HT1080 (cell line): ENCODE measurements at places on chromosomes 2 and 18.
A peak's percentile ranks its signal among the peaks of the same experiment; 100 is the strongest.

DNA sequence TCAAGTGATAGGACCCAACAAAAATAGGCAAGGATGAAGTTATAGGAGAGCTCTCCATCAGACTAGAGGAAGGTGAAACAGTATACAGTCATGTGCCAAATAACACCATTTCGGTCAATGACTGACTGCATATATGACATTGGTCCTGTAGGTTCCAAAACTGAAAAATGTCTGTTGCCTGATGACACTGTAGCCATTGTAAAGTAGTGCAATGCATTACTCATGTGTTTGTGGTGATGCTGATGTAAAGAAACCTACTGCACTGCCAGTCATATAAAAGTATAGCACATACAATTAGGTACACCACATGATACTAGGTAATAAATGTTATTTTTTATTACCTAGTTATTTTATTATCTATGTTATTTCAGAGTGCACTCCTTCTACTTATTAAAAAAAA, 147.9 kb downstream of the GREB1L start:
- DNase-seq: peak; percentile 5

- no peak for DNase-seq
These were observed 473.5 kb downstream of the RIT2 start for GRCh38 chr18:42641996-42642395.

- peak; percentile 52 for DNase-seq
These were observed 139.4 kb downstream of the AKAIN1 start for GRCh38 chr18:5057386-5058348.

GRCh38 chr2:96934831-96935540, 51.4 kb downstream of the FAM178B start:
- DNase-seq: no peak

DNA sequence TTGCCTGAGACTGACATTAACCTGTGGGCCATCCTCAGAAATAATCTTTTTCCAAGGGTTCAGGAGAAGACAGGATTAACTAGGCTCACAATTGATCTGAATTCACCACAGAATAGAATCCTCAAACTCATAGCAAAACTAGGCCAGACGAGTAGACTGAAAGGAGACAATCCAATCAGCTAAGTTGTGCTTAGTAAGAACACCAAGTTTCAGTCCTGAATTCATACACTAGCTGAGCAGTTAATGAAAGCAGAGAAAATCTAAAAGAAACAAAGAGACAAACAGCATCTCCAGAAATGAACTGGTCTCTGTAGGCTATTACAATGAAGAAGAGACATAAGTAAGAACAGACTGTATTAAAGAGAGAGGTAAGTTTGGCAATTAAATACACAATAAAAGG, 89.5 kb downstream of the GORASP2 start:
- no peak for DNase-seq

DNA sequence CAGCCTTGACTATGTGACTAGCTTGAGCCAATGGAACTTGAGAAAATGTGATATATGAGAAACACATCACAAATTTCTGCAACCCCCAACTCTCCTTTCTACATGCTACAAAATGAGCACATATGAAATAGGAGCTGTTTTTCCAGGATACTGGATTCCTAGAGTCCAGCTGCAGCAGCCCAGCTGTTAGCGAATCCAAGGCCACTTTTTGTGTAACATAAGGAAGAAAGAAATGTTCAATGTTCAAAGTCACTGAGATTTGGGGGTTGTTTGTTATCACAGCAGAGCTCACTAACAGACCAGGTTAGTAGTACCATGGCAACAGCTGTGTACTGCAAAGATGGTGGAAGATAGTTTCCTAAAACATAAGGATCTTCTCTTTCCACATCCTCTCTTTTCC, 12.6 kb upstream of the COL6A3 start:
- DNase-seq: no peak

DNA sequence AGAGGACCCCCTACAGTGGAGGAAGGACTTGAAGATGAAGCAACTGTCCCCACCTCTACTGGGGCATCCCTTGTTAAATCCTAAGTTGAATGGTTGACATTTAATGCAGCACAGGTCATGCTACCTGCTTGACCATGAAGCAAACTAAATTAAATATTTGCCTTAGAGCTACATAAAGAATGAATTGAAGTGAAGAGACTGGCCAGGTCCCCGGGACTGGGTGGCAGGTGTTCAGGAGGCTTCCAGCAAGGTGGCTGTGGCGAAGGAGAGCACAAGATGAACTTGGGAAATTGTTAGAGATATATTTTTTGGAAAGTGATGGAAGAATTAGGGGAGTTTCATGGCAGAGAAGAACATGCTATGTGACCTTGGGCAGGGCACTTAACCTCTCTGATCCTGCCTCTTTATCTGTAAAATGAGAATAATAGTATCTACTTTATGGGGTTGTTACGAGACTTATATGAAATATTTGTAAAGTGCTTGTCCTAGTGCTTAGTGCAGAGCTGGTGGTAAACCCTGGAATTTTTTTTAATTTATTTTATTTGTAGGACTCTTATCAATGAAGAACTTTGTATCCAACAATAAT, 37.3 kb downstream of the EFR3B start:
- no peak for DNase-seq

DNA sequence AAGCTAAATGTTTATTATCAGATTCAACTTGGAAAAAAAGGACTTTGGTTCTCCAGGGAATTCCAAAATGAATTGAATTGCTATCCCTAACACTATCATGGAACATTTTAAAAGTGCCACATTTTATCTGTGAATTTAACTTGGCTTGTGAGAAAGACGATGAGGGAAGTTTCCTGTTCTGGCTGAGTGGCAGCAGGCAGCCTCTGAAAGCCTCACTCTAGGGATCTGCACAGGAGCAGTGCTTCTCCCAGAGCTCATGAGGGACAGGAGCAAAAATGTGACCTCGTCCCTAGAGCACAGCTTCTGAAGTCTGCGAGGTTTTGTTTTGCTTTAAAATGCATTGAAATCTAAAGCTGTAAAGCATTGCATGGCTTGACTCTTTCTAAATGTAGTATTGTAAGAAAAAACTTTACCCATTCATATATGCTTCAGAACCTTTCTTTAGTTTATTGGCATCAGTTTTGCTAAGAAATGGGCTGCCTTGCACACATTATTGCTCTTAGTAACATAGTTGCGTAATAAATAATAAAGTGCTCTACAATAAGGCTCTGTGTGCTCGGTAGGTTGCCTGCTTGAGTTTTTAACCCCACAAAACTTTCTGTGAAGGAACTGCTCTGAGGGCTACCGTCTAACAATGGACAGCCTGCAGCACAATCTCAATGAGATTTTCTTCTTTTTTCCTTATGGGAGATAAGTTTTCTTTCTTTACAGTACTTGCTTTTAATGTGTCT, 136.2 kb upstream of the CDCA7 start:
- no peak for DNase-seq

GRCh38 chr2:228181098-228182019, at the start of gene SPHKAP:
Gene SPHKAP (minus strand): TSS chr2:228181687. CDS start chr2:228181598, 89 bp downstream.
- no peak for DNase-seq

GRCh38 chr2:15943378-15944280, 3.3 kb downstream of the MYCN start:
- no peak for DNase-seq

DNA sequence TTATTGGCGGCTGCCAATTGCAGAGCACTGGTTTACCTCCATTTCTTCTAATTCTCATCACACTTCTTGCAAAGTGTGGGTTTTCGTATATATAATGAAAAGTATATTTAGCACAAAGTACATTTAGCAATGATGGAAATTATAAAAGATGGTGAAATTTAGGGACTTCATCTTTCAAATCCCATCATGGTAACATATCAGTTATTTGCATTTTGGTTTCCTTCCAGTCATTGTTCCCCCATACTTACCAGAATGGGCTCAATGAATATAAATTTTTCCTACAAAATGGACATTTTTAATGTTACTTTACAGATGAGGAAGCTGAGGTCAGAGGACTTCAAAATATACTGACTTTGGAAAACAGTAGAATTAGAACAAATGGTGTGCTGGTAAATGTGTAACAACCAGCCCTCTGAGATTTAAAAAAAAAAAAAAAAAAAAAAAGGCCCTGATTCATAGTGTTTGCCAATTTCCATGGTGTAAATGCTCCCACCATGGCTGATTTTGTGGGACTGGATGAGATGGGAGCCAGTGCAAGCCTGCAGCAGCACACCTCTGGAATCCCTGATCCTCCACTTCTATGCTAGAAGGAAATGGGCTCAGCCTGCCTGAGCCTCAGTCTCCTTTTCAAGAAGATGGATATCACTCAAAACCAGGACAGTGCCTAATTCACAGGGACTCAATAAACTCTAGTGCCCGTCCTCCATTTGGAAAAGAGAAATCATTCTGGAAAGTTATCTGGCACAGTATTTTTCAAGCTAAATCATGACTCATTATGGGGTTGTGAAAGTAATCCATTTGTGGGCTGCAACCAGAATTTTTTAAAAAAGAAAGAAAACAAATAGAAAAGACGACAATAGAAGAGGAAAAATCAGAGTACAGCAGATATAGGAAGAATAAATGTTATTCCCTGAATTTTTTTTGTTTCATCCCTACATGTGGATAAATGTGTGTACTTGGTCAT, 34.0 kb downstream of the LBH start:
- DNase-seq: no peak

GRCh38 chr2:127125821-127126220, 18.9 kb upstream of the BIN1 start:
- DNase-seq: no peak
